ENCODE measurements at places on chromosomes 5 and 9. TPM values are rescaled to one million over a fixed set of nuclear protein-coding genes. Genes with fewer than 3 reads are reported as not detected.
A peak's percentile ranks its signal among the peaks of the same experiment; 100 is the strongest.

GRCh38 chr5:79886925-79887655, 104.0 kb downstream of the MTX3 start:
- H3K36me3 ChIP-seq: no peaks in the 10 kb centered on the region
- H3K27me3 ChIP-seq: peaks cover 2% of the 10 kb centered on the region
- no peak for DNase-seq

DNA sequence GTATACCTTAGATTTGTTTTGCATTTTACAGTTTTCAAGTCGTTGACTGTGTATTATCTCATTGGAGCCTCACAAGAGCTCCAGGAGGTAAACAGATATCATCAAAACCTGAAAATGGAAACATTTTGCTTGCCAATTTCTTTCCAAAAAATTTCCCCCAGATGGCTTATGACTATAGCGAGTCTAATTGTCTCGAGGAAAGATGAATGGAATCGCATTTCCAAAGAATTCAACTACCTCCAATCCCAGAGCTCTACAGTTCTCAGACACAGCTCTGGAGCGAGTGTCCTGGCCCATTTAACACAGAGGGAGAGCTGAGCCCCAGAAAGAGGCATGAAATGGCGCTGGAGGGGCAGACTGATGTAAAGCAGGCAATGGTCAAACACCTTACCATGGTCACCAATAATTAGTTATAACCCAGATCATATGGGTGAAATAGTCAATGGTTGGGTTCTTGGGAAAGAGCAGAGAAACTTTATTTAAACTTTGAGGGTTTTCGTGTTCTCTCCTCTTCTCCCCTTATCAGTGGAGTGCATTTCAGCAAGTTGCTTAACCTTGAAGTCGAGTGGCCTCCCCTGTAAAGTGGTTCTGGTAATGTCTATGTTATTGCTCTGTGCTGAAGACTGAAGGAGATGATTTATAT, 168.2 kb downstream of the ZDHHC21 start:
- no peak overlapping the region for H3K27ac ChIP-seq
- no peaks in the 10 kb centered on the region for H3K36me3 ChIP-seq
- DNase-seq: no peak
- peaks cover 7% of the 10 kb centered on the region for H3K27me3 ChIP-seq
- no peaks in the 10 kb centered on the region for H3K4me1 ChIP-seq
- H3K4me3 ChIP-seq: no peak overlapping the region

GRCh38 chr9:33272061-33272460, 7.2 kb downstream of the CHMP5 start:
- peaks cover 64% of the 10 kb centered on the region for H3K36me3 ChIP-seq
- no peak for DNase-seq
- H3K27me3 ChIP-seq: no peaks in the 10 kb centered on the region
- peak overlapping the region; percentile 6 for H3K27ac ChIP-seq

GRCh38 chr9:130191068-130191748, 19.0 kb downstream of the NCS1 start:
- no peak overlapping the region for H3K27ac ChIP-seq
- H3K4me1 ChIP-seq: no peaks in the 10 kb centered on the region
- no peak overlapping the region for H3K4me3 ChIP-seq
- no peaks in the 10 kb centered on the region for H3K27me3 ChIP-seq
- no peak for DNase-seq
- H3K36me3 ChIP-seq: no peaks in the 10 kb centered on the region

- DNase-seq: no peak
- no peak overlapping the region for H3K27ac ChIP-seq
- peaks cover 79% of the 10 kb centered on the region for H3K36me3 ChIP-seq
- H3K4me1 ChIP-seq: peaks cover 3% of the 10 kb centered on the region
- H3K4me3 ChIP-seq: no peak overlapping the region
Observed at GRCh38 chr9:35714123-35714522, 17.9 kb downstream of the TLN1 start.

DNA sequence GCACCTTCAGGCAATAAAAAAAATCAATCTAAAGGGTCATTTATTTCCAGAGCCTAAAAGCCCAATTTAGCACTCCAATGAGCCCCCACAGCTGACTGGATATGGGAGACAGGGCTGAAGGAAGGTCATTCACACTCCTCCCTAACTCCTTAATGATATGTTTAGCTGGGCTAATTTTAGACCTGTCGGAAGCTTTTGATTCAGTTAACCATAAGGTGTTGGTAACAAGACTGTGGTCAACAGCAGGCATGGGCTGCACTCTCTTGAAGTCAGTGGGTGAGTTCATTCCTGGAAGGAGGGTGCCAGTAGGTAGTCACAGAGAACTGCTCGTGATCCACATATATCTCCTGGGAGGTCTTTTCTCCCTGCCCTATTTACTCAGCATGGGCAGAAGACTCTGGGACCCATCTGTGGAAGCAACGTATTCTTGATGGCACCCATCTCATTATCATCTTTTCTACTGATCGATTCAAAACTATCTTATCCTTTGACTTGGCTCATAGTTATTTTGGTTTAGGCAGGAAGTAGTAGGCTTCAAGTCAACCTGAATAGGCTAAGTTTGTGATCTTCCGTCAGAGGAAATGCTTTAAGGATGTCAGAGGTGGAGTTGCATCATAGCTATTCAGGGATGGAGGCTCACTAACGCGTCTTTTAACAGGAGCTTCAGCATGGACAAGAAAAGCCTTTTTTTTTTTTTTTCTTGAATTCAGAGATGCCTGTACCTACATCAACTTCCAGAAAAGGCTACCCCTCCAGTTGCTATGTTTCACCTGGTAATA, 367.7 kb upstream of the SLC30A5 start:
- no peaks in the 10 kb centered on the region for H3K36me3 ChIP-seq
- H3K27me3 ChIP-seq: no peaks in the 10 kb centered on the region
- peaks cover 9% of the 10 kb centered on the region for H3K4me1 ChIP-seq
- no peak for DNase-seq
- no peak overlapping the region for H3K4me3 ChIP-seq

- no peaks in the 10 kb centered on the region for H3K36me3 ChIP-seq
- peaks cover 31% of the 10 kb centered on the region for H3K4me1 ChIP-seq
- no peak for DNase-seq
- H3K27me3 ChIP-seq: no peaks in the 10 kb centered on the region
- H3K4me3 ChIP-seq: no peak overlapping the region
- H3K27ac ChIP-seq: peak overlapping the region; percentile 55
Observed at GRCh38 chr9:71774920-71775319, 6.6 kb upstream of the CEMIP2 start.

- peaks cover 42% of the 10 kb centered on the region for H3K4me1 ChIP-seq
- peaks cover 1% of the 10 kb centered on the region for H3K36me3 ChIP-seq
- DNase-seq: peak; percentile 79
- H3K27me3 ChIP-seq: peaks cover 18% of the 10 kb centered on the region
Observed at GRCh38 chr9:123640792-123641222, 284.8 kb downstream of the CRB2 start.

DNA sequence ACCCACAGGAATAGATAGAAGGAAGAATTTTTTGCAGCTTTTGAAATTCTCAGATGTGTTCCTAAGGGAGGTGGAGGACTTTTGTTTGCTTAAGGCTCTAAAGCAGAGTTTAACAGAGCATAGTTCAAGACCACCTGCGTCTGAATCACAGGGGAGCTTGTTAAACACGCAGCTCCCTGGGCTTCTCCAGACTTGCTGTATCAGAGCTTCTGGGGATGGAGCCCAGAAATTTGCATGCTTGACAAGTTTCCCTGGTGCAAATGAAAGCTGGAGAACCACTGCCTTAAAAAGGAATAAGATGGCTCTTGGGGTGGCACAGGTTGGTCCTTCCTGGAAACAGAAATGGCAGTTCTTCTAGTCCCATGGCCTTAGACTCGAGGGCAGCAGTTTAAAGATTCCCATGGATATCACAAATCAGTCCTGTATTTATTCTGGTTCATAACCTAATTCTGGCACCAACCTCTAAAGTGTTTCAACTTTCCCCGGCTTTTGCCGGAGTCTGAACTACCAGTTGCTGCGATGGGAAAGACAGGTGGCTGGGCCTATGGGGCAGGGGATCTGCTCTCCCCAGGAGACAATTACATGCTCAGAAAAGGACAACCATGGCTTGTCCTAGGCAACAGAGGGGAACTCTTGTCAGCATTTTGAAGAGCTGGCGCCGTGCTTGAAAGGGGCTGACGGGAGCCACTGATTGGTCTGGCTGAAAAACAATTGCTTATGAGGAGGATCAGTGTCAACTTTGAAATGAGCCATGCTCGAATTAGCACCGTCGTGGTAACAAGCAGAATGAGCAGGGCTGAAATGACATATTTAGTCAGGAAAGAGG, 599.6 kb downstream of the CCDC171 start:
- no peak overlapping the region for H3K27ac ChIP-seq
- peaks cover 3% of the 10 kb centered on the region for H3K27me3 ChIP-seq
- H3K4me3 ChIP-seq: no peak overlapping the region
- H3K4me1 ChIP-seq: peaks cover 16% of the 10 kb centered on the region
- no peaks in the 10 kb centered on the region for H3K36me3 ChIP-seq

DNA sequence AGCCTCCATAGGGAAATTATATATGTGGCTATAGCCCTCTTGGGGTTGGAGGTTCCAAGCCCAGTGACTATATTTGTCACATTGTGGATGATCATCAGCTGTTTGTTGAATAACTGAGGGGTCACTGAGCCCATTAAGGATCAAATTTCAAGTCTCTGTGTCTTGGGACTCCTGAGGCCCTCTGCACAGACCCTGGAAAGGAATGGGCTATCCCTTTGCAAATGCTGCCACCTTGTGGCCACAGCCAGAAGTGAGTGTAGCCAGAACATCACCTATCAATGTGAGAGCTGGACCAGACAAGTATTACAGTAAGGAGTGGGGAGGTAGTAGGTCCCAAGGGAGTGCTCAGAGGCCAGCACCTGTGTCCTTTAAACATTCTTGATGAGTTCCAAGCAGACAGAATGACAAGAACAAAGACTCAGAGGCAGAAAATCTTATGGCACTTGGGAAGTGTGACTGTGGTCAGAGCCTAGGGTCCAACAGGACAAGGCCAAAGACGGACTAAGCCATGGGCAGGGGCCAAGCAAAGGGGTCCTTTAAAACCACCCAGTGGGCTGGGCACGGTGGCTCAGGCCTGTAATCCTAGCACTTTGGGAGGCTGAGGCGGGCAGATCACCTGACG, 8.2 kb downstream of the RPP25L start:
- no peak overlapping the region for H3K4me3 ChIP-seq
- H3K4me1 ChIP-seq: no peaks in the 10 kb centered on the region
- H3K36me3 ChIP-seq: no peaks in the 10 kb centered on the region
- peaks cover 8% of the 10 kb centered on the region for H3K27me3 ChIP-seq
- peak; percentile 86 for DNase-seq

GRCh38 chr9:135663451-135663770, 302 bp downstream of the LCN9 start:
- no peak for DNase-seq
- no peaks in the 10 kb centered on the region for H3K36me3 ChIP-seq
- no peaks in the 10 kb centered on the region for H3K4me1 ChIP-seq
- H3K4me3 ChIP-seq: no peak overlapping the region
- no peak overlapping the region for H3K27ac ChIP-seq
- H3K27me3 ChIP-seq: no peaks in the 10 kb centered on the region

GRCh38 chr5:141430332-141431113, at the start of gene PCDHGA12:
TSS of gene PCDHGA12 (plus strand) at chr5:141430507. CDS start at chr5:141430760, 253 bp downstream.
- peak; percentile 45 for DNase-seq
- peaks cover 40% of the 10 kb centered on the region for H3K27me3 ChIP-seq
- peaks cover 21% of the 10 kb centered on the region for H3K36me3 ChIP-seq
- H3K4me1 ChIP-seq: peaks cover 18% of the 10 kb centered on the region
- peak within 1 kb of the TSS; percentile 62 for H3K27ac ChIP-seq

GRCh38 chr5:34584165-34584564, 72.0 kb upstream of the RAI14 start:
- H3K36me3 ChIP-seq: no peaks in the 10 kb centered on the region
- no peak for DNase-seq
- H3K4me1 ChIP-seq: no peaks in the 10 kb centered on the region
- no peaks in the 10 kb centered on the region for H3K27me3 ChIP-seq
- no peak overlapping the region for H3K4me3 ChIP-seq
- no peak overlapping the region for H3K27ac ChIP-seq

DNA sequence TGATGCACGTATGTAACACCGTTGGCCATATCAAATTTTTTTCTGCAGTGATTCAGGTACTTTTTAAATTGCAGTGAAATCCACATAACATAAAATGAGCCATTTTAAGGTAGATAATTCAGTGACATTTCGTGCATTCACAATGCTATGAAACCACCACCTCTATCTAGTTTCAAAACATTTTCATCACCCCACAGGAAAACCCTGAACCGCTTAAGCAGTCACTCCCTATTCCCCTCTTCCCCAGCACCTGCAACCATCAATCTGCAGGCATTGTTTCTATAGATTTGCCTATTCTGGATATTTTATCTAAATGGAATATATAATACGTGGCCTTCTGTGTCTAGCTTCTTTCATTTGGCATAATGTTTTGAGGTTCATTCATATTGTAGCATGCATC, 79.2 kb downstream of the BOD1 start:
- H3K27me3 ChIP-seq: no peaks in the 10 kb centered on the region
- DNase-seq: no peak
- no peaks in the 10 kb centered on the region for H3K36me3 ChIP-seq

DNA sequence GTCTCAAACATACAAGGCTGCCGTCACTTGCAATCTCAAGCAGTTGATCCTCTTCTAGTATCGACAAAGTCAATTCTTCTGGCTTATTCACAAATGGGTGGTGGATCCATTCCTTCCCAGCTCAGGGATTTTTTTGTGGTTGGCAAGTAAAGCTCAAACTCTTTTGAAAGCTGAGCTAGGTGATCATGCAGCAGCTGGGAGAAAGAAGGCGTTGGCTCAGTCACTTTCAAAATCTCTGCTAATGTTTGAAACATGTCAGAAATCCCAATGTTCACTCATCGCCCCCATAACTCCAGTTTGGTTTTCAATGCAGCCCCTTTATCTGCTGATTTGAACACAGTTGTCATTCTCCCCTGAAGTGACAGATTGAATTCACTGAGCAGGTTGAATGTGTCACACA, 4.0 kb upstream of the HNRNPA0 start:
- DNase-seq: no peak
- H3K27me3 ChIP-seq: peaks cover 3% of the 10 kb centered on the region
- H3K27ac ChIP-seq: no peak overlapping the region
- H3K36me3 ChIP-seq: peaks cover 8% of the 10 kb centered on the region
- H3K4me1 ChIP-seq: peaks cover 7% of the 10 kb centered on the region

- no peaks in the 10 kb centered on the region for H3K4me1 ChIP-seq
- no peak overlapping the region for H3K4me3 ChIP-seq
- H3K36me3 ChIP-seq: peaks cover 16% of the 10 kb centered on the region
- no peaks in the 10 kb centered on the region for H3K27me3 ChIP-seq
- DNase-seq: no peak
Observed at GRCh38 chr9:37311938-37312708, 110.4 kb upstream of the GRHPR start.

EQTN gene
- not detected for total RNA-seq

SOWAHA gene
- total RNA-seq: not detected

CAPSL gene
- total RNA-seq: not detected

WDR38 gene
- not detected for total RNA-seq

TMEM174 gene
- total RNA-seq: not detected

WDR41 gene
- 21.4 TPM for total RNA-seq

IL33 gene
- not detected for total RNA-seq

BOD1 gene
- 20.3 TPM for total RNA-seq

NIPSNAP3A gene
- 24.6 TPM for total RNA-seq

SLC6A18 gene
- not detected for total RNA-seq

ZCCHC10 gene
- 29.5 TPM for total RNA-seq

PCDHA8 gene
- total RNA-seq: not detected

PPP3R2 gene
- not detected for total RNA-seq

SYK gene
- total RNA-seq: 0.13 TPM

FBP2 gene
- not detected for total RNA-seq

IRX2 gene
- total RNA-seq: not detected
